AG04449 (cell line): ENCODE measurements at places on chromosomes 13 and 19.

DNA sequence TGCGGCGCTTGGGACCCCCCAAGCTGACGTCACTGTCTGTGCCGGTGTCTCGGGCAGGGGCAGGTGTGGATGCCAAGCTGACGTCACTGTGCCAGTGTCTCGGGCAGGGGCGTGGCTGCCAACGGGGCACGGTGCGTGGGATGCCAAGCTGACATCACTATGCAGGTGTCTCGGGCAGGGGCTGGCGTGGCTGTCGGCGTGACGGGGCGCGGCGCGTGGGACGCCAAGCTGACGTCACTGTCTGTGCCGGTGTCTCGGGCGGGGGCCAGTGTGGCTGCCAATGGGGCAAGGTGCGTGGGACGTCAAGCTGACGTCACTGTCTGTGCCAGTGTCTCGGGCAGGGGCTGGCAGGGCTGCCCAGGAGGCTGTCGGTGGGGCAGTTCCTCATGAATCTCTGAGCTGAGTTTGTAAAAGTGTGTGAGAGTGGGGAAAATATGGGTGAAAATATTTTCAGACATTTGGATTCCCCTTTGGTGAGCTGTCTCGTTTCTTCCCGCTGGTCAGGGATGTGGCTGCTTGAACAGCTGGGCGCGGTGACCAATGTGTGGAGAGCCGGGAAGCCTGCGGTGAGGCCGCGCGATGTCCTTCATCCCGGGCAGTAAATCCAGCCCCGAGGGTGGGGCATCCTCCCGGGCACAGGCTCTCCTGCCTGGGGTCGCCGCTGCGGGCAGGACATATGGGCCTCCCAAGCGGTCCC lies 25.2 kb downstream of the MCF2L start:
- DNase-seq, result no peak

- no peak for DNase-seq
Observed at GRCh38 chr13:114103801-114104654, 28.4 kb downstream of the RASA3 start.

DNA sequence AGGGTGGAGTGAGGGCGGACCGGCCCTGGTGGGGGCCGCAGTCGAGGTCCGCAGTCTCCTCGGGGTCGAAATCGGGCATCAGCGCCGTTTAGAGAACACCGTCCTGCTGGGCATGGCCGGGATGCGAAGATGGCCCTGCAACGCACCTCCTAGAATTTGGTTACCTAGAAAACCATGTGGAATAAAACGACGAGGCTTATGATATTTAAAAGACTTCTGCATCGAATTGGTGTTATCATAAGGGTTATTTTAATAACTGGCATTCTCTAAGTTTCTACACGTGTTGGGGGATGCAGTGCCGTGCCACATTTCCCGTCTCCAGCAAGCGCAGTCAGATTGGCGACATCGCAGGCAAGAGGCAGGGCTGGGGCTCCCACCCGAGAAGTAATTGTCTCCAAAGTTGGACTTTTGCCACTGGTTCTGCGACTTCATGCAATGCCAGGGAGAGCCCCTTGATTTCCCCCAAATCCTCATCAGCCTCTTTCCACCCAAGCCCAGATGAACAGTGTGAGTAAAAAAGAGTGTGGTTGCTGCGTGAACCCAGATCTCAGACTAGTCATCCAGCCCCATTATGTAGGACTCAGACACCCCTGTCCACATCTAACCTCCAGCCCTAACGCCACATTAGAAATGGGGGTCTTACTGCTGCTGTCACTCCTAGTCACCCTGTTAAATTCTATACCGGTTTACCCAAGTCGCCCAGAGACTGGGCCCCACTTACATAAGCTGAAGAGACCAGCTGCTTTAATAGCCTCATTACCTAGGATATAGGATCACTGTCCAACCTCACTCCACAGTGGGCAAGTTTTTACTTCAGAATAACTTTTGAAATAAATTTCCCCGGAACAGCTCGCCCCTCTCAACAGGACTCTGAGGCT lies 571 bp upstream of the DHRS12 start:
- no peak for DNase-seq

- DNase-seq, result no peak
Observed at GRCh38 chr13:101454767-101455166, 2.3 kb downstream of the ITGBL1 start.

GRCh38 chr13:97490702-97491307 lies 56.8 kb downstream of the RAP2A start:
- no peak for DNase-seq

DNA sequence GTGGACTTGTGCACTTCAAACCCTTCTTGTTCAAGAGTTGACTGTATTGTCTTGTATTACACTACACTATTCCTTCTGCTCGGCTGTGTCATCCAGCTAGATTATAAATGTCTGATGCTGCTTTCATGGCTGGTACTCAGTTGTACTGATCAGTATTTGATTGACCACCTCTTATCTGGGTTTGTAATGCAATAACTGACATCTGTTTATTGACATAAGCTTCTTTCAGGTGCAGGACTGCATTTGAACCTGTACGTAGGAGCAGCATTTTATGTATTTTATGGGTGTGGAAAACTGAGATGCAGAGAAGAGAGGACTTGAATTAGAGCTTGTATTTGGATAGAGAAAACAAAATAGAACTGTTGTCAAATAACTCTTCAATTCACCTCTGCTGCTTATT lies 309.2 kb downstream of the FGF9 start:
- no peak for DNase-seq

GRCh38 chr19:41029524-41030432 lies 38.7 kb downstream of the CYP2B6 start:
- no peak for DNase-seq

DNA sequence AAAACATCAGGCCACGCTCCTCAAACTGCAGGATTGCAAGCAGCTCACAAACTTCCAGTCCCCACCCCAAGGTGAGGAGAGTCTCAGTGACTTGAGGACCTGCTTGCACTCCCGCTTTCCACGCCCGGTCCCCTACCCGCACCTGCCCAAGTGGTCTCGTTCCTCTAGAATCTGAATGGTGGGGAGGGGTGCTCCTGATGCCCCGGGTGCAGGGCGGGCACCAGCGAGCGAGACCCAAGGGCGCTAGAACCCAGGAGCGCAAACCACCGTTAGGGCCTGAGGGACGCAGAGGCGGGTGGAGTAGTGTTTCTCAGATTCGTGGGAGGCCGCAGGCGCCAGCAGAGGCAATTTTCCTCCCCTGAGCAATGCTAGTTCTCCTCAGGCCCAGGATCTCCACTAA lies 40.3 kb downstream of the SOX1 start:
- DNase-seq, result no peak

- DNase-seq, result peak; percentile 98
Observed at GRCh38 chr13:30898678-30899241, 7.3 kb upstream of the MEDAG start.

- DNase-seq, result no peak
Observed at GRCh38 chr13:62643799-62644524, 1228.3 kb upstream of the PCDH20 start.

DNA sequence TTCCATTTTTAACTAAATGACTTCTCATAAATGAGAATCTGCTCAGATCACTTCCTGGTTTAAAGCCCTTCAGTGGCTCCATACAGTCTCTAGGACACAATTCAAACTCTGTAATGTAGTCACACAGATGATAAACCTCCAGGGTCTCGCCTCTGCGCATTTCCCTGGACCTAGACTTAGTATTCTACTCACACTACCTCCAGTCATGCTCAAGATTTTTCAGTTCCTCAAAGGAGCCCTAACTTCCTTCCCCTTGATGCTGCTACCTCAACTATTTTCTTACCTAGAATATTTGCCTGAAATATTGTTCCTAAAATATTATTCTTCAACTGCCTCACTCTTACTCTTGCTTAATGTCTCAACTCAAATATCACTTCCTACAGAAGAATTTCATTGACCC lies 86.7 kb upstream of the TPP2 start:
- no peak for DNase-seq

DNA sequence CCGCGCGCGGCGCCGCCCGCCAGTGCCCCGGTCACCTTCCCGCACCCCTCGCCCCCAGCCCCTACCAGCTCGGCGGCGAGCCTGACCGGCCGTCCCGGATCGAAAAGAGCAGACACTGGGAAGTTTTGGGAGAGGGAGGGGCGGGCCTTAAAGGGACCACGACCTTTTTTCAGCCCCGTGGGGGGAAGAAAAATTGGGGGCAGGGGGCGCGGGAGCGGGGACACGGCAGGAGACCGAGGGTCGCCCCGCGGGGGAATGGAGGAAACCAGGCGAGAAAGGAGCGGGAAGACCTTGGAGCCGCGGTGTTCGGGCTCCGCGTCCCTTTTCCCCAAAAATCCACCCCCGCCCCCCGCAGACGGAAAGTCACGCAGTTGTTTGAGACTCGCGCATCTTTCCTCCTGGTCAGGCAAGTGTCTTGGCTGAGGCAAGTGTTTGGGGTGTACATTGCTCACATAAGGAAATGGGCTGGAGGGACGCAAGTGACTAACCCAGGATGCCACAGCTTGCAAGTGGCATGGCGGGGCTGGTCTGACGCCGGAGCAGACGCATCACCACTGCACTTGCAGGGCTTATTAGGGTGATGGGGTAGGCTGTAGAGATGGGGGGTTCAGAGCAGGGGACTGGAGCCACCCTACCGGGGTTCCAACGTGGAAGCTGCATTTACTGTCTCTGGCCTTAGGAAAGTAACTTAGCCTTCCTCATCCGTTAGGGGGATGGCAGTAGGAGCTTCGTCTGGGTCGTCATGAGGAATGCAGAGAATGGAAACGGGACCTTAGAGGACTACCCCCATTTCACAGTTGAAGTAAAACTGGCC lies 2.7 kb upstream of the HNRNPL start:
- DNase-seq, result no peak

DNA sequence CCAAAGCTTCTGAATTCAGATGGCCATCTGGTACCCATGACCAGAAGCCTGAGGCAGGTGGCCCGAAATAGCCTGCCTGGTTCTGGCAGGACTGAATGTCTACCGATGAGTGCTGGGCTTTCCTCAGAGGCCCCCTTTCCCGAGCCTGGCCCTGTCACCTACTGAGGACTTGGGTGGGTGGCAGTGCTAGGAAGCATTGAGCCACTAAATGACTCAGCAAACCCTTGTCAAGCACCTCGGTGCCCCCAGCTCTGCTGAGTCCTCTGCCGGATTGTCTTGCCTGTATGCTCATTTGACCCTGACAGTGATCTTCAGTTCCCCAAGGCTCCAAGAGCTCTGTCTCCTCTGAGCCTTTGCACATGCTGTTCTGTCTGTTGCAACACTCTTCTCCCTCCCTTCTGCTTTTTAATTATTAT lies 17.9 kb downstream of the PPP1R37 start:
- no peak for DNase-seq

DNA sequence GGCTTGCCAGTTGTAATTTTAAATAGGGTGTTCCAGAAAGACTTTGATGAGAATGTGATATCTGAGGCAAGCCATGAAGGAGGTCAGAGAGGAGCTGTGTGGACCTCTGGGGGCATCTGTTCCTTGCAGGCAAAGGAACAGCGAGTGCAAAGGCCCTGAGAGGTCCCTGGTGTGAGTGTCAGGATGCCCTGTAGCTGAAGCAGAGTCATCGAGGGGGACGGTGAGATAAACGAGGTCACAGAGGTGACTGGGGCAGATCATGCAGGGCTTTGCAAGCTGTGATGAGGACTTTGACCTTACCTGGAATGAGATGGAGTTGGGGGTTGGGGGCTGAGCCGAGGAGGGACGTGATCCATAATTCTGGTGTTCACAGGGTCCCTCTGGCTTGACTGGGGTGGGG lies 75.0 kb downstream of the RYR1 start:
- no peak for DNase-seq

GRCh38 chr19:18326772-18327171 lies 3.9 kb upstream of the LSM4 start:
- DNase-seq, result no peak

GRCh38 chr19:8352134-8352827 lies 9.2 kb upstream of the KANK3 start:
- DNase-seq, result no peak

GRCh38 chr19:46626446-46626845 lies 1.6 kb upstream of the PTGIR start:
- DNase-seq, result no peak

- no peak for DNase-seq
Observed at GRCh38 chr19:12278713-12279112, 16.0 kb downstream of the ZNF44 start.

DNA sequence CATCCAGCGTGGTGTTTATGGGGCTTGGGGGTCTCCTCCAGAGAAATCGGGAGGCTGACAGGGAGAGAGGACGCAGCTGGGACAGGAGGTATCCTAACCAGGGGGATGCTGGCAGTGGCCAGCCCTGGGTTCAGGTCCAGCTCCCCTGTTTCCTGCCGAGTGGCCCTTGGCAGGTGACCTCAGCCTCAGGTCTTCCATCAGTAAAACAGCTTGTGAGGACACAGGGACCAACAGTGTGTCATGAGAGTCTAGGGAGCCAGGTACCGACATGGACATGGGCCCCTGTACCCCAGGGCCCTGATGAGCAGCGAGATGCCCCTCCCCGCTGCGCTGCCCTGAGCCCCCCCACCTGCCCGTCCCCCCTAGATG lies 19.6 kb downstream of the EVI5L start:
- no peak for DNase-seq

DNA sequence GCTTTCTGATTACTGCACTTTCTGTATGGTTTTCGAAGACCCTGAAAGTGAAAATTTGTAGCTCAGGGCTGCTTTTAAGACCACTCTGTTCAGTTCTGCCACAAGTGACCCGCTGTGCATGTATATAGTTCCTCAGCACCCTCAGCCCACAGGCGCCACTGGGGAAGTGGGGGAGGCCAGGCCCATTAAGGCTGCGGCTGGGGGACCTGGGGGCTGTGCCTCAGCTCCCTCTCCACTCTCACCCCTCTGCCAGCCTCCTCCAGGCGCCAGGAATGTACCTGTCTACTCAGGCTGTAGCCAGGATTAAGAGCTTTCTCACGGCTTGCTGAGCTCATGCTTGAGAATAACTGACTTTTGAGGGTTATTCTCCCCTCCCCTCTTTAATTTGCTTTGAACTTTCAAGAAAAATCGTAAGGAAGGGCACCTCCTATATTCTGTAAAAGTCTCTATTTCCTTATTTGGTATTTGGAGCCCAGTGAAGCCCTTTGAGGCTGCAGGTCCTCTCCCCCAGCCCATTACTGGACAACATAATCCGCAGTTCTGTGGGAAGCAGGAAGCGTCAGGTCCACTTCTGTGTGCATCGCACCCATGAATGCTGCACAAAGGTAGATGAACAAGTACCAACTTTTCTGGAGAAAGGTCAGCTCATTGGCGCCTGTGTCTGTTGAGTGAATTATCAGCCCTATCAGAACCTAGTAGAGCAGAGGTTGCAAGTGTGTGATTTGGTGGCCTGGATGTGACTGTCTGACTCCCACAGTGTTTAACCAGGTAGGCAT lies 29.6 kb downstream of the GJA3 start:
- no peak for DNase-seq

- no peak for DNase-seq
Observed at GRCh38 chr19:55266404-55266803, 7.6 kb upstream of the PPP6R1 start.

- no peak for DNase-seq
Observed at GRCh38 chr19:30163663-30164062, 208.5 kb upstream of the ZNF536 start.
